ENCODE measurements at places on chromosomes 16 and 17.

- no peak for DNase-seq
Observed at GRCh38 chr17:32723310-32723955, 153.5 kb downstream of the MYO1D start.

DNA sequence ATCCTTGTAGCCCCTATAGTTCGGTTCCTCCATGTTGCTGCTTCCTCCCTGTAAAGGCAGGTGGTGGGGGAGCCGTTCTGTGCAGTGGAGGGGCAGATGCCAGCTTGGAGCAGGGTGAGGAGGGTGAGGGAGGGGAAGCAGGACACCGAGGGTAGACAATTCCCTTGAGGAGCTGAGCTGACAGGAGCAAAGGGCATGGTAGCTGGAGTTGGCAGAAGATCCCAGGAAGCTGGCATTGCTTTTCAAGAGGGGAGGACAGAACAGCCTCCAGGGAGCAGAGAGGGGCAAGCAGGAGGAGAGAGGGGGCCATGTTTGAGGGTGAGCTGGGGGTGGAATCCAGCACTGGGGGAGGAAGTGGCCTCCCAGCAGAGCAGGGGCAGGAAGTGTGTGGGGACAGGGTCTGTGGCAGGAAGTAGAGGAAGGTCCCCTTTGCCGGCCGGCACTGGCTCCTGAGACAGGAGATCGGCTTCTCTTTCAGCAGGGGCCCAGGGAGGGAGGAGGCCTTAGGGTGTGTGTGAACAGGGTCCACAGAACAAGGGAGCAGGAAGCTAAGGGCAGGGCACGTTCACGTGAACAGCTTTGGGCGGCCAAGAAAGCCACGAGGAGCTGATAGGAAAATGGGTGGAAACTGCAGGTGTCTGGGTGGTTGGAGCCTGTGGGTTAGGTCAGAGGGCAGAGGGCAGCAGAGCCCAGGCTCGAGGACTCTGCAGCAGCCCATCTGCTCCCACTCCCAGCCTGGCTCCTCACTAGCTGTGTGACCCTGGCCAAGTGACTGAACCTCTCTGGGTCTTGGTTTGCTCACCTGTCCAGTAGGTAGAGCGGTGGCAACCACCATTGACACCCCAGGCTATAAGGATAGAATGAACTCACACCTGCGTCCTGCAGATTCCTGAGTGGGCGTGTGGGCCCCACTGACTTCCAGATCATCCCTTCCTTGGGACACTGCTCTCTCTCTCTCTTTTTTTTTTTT lies 17.5 kb upstream of the SPNS2 start:
- no peak for DNase-seq

DNA sequence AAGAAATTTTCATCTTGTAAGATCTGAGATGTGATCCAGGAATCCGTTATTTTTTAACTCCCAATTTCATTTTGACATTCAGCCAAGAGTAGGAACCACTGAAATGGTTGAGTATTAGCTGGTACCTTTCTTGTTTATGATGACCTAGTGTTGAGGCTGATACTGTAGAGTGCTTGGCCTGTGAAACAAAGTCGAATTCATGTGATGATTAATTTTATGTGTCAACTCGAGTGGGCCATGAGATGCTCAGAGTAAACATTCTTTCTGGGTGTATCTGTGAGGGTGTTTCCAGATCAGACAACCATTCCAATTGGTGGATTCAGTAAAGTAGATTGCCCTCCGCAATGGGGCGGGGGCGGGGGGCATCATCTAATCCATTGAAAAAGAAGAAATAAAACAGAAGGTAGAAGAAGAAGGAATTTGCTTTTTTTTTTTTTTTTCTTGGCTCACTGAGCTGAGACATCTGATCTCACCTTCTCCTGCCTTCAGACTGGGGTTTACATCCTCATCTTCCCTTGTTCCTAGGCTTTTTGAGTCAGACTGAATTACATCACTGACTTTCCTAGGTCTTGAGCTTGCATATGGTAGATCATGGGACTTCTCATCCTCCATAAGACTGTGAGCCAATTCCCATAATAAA lies 264.6 kb upstream of the KCNJ16 start:
- no peak for DNase-seq

GRCh38 chr16:55214412-55214811 lies 109.6 kb upstream of the IRX6 start:
- DNase-seq: no peak
